NCI-H1417 treated with DMSO at 0.1 percent for 48 hours (cell line): ENCODE measurements at places on chromosomes 1 and 21.

DNA sequence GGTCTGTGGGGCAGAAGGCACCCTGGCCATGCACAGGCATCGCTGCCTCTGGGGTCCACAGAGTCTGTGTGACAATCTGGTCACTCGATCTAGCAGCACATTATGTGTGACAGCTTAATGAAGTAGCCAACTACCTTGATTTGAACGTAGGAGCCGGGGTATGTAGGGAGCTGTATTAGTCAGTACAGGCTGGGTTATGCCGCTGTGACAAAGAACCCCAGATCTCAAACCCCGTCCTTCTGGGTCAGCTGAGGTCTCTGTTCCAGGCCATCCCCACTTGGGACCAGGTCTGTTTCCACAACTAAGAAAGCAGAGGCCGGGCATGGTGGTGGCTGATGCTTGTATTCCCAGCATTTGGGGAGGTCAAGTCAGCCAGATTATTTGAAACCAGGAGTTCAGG is 8.3 kb upstream of the ATAD3B start:
- DNase-seq = no peak

- DNase-seq = no peak
Observed at GRCh38 chr1:230577537-230577936, 64.7 kb upstream of the COG2 start.

GRCh38 chr1:107788206-107789202 is 176.5 kb downstream of the VAV3 start:
- DNase-seq = no peak

DNA sequence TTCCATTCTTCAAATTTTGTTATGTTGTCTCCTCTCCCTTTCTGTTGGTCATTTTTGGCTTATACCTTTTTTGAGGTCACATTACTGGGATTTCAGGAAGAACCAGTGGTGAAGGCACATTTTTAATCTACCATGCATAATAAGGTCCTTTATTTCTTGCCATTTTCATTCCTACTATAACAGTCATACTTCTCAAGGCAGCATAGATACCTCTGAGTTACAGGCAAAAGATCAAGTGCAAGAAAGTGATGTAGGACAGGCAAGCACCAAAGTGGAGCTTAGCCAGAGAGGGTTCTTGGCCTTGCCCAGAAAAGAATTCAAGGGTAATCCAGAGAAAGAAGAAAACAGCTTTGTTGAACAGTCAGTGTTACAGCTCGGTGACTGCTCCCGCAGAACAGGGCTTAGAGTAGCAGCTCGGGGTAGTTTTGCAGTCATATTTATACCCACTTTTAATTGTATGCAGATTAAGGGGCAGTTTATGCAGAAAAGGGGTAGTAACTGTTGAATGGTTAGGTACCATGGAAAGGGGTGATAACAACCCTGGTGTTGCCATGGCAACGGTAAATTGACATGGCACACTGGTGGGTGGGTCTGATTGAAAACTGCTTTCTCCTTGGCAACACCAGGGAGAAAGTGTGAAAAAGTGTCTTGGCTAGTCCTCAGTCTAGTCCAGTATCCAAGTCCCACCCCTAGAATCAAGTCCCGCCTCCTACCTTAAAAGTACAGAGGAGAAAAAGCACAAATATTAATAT is 39.6 kb upstream of the DOCK7 start:
- DNase-seq = no peak

DNA sequence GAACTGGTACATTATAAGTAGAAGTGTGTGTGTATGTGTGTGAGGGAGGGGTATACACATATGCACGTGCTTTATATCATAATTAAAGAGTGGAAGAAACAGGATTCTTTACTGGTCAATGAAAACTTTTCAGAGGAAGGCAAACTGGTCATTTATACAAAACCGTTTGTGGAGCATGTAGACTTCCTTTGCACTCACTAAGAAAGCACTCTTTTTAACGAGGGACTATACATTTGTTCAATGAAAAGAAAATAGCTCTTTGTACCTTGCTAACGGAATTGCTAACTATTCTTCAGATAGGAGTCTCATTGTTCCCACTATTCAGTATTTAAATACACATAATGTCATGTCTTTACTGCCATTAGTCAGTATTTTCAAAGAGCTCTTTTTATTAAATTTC is 219.3 kb downstream of the ST6GALNAC3 start:
- DNase-seq = no peak

DNA sequence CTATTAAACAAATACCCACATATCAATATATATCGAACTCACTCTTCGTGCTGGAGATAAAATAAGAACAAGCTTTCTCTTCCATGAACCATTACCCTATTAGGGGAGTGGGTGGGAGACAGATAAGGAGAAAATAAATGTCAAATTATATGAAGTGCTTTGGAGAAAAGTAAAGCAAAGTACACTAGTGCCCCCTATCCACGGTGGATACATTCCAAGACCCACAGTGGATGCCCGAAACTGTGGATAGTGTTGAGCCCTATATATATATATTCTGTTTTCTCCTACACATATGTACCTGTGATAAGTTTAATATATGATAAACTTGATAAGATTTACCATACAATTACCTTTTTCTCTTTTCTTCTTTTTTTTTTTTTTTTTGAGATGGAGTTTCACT is 54.6 kb downstream of the FH start:
- no peak for DNase-seq
